ENCODE measurements at places on chromosomes 2 and 18.

DNA sequence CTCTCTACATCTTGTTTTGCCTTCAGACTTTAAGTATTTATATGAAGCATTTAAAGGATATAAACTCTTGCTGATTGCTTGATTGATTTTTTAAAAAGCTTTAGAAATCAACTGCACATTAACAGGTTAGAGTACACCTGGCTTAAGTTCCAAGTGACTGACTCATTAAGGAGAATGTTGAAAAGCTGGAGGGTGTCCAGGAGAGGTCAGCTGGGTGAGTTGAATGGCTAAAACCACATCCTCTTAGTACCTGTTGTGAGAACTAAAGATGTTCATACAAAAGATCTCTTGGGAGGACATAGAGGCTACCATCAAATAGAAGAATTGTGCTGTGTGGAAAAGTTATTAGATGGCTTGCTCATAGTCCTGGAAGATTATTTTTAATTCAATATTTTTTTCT lies 206.8 kb downstream of the TXNL1 start:
- no peak for DNase-seq

DNA sequence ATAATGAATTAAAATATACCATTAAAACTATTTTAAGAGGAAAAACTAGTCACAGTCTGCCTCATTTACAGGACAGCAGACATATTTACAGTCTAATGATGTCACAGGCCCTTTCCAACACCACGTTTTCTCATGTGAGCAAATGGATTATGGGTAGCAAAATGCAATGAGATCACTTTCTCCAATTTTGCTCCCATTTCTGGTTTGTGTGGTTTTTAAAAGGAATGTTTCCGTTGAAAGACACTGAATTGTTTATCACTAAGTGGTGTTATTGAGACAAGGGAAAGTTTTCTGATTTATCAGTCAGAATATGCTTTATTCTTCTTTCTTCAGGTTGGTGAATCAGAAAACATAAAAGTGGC lies 11.4 kb upstream of the NR4A2 start:
- no peak for DNase-seq

DNA sequence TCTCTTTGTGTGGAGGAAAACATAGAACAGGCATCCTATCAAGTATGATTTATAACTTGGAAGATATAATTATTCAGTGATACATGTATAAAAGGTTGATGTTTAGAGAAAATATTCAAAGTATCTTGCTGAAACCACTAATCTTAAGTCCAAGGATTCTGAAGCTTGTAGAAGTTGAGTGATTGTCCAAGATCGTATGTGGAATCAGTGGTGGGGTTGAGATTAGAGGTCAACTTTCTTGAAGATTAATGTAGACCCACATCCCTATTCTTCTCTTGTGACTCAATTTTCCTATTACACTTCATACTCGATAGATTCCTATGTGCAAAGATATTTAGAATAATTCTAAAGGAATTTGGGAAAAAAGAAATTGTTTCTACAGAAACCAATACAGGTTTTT lies 1565.9 kb upstream of the ACVR2A start:
- no peak for DNase-seq

DNA sequence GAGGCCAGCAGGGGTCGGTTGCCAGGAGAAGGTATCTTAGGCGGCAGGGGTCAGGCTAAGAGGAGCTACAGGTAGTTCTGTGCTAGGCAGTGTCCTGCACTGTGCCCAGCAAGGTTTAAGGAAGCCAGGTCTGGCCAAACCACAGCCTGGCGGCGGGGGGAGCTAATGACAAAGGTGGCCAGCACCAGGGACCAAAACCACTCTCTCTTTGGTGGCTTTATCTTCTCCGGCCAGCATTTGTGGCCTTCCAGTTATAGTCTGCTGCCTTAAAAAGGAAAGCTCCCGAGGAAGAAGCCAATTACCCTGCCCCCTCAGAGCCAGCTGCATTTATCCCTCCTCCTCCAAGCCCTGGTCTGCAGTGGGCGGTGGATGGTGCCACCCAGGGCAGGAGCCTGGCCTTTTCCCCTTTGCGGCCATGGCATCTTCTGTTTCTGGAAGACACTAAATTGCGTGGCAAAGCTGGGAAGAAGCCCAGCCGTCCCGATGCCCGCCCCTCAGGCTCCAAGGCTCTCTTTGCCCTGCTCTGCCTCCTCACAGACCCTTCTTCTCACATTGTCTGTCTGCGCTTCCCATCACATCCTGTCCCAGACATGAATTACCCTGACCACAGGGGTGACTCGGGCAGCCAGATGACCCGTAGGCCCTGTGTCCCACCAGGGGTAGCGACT lies 94.6 kb downstream of the EN1 start:
- no peak for DNase-seq

DNA sequence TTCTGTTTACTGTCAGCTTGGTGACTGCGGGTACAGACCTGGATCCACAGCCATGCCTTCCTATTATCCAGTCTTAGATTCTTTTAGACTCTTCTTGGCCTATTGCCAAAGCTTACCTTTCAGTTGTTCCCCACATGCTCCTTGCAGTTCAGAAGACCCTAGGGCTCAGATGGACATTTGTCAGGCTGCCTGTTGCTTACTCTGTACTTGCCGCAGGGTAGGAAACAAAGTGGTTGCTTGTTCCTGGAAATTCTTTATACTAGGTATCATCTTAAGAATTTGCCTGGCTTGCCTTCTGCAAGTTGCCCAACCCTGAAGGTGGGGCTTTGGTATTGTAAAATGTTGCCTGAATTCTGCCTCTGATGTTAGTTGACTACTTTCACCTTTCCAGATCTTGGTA lies 24.4 kb downstream of the CD28 start:
- no peak for DNase-seq

- no peak for DNase-seq
Measured at GRCh38 chr2:46231721-46232120, 65.5 kb upstream of the EPAS1 start.

DNA sequence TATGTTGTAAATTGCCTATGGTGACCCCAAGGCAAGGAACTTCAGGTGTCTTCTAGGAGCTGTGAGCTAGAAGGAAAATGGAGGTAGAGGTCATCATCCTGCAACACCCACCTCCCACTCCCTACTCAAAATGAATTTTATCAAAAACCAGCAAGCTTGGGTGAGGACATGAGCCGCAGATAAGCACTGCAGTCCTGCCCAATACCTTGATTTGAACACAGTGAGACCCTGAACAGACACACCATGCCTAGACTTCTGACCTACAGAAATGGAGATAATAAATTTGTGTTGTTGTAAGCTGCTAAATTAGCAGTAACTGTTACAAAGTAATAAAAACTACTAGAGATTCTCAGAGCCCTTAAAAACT lies 13.4 kb downstream of the MEX3C start:
- no peak for DNase-seq

DNA sequence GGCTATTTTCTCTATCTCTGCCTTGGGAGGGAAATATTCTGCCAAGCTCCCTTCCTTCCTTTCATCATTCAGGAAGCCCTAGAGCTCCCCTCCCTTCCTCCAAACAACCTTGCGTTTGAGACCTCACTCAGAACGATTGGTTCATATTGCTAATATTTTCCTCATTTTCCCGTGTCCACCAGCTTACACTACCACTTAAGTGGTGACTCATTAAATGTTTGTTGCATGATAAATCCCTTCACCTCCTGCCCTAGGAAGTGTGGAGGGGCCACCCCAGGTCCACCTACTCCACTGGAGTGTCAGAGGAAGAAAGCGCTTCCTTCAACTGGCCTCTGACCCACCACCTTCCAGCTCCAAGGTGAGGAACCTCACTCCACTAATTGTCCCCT lies 2.3 kb upstream of the LPIN2 start:
- DNase-seq: no peak

- no peak for DNase-seq
Measured at GRCh38 chr2:98476192-98476868, 31.7 kb downstream of the INPP4A start.

DNA sequence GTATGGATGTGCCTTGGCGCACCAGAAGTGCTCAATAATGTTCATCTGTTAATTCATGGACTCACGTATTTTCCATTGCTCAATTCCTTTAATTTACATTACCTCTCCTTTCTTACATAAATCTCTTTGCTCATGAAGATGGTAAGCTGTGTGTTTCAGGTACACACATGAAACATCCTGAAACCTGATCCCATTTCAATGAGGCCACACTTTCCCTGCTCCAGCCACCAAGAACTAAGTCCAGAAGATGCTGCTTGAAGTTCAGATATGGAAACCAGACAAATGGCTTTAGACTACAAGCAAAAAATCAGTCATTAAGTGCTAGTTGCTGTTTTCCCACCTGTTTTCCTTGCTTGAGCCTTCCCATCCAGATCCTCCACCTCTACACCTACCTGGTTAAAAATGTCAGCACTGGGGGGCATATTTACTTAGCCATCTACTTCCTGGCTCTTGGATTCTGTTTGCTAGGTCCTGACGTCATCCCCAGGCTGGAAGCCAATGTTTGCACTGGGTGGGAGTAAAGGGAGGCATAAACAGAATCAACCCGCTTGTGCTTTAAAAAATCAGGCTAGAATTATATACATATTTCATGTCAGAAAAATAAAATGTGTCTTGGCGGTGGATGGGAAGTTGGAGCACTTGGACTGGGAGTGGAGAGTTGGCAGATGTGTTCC lies 309.7 kb downstream of the OSR1 start:
- DNase-seq: no peak

GRCh38 chr2:161228511-161229240 lies 68.4 kb downstream of the TANK start:
- no peak for DNase-seq

GRCh38 chr18:45916302-45916701 lies 50.8 kb downstream of the EPG5 start:
- DNase-seq: no peak
